H1 (cell line): ENCODE measurements at places on chromosomes 12 and 14.

GRCh38 chr14:91324606-91325575 lies 80.4 kb upstream of the GPR68 start:
- no peak for DNase-seq

- no peak for DNase-seq
Measured at GRCh38 chr12:27436768-27437167, 9.8 kb upstream of the SMCO2 start.

DNA sequence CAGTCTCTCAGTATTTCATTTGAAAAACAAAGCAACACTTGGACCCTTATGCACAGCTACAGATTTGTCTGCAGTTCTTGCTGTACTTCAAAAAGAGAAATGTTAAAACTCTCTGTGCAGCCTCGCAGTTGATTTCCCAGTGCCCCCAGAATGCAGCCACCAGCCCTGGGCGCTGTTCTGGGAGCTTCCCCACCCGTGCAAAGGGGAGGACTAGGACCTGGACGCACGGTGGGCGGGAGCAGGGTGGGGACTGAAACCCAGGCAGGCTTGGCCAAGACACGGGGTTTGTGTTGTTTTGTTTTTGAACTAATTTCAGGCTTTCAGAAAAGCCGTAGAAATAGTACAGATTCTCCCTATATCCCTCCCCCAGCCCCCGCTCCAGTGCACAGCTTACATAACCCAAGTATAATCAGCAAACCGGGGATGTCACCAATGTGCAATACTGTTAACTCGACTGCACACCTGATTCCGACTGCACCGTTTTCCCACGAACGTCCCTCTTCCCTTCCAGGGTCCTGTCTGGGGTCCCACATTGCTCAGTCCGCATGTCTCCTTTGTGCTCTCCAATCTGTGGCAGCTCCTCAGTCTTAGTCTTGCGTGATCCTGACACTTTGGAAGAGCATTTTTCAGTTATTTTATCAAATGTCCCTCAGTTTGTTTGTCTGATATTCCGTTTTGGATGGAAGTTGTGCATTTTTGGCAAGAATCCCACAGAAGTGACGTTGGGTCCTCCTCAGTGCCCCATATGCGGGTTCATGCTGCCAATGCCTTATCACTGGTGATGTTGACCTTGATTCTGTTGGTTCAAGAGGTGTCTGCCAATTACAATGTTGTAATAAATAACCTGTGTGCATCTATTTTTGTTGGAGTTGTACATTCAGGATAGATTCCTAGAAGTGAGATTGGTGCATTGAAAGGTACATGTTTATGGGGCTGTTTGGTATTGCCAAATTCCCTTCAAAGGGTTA lies 95.9 kb downstream of the SETD3 start:
- no peak for DNase-seq

GRCh38 chr12:51601241-51601640 lies 10.2 kb downstream of the SCN8A start:
- DNase-seq, result no peak

DNA sequence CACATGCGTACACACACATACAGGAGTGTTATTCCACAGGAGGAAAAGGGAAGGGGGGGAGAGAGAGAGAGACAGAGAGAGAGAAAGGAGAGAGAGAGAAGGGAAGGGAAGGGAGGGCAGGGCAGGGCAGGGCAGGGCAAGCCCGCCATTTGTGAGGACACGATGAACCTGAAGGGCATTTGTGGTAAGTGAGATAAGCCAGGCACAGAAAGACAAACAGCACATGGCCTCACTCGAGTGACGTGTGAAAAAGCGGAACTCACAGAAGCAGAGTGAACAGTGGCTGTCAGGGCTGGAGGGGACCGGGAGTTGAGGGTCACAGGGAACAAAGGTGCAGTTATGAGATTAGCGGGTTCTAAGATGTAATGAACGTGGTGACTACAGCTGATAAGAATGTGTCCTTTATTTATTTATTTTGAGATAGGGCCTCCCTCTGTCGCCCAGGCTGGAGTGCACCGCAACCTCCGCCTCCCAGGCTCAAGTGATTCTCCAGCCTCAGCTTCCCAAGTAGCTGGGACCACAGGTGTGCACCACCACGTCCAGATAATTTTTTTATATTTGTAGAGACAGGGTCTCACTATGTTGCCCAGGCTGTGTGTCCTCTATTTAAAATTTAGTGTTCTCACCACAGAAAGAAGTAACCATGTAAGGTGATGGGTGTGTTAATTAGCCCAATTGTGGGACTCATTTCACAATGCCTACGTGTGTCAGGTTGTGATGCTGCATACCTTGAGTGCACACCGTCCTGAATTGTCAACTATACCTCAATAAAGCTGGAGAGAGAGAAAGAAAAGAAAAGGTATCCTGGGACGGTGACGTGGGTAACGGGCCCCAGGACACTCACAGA lies 18.7 kb upstream of the FBRSL1 start:
- no peak for DNase-seq

DNA sequence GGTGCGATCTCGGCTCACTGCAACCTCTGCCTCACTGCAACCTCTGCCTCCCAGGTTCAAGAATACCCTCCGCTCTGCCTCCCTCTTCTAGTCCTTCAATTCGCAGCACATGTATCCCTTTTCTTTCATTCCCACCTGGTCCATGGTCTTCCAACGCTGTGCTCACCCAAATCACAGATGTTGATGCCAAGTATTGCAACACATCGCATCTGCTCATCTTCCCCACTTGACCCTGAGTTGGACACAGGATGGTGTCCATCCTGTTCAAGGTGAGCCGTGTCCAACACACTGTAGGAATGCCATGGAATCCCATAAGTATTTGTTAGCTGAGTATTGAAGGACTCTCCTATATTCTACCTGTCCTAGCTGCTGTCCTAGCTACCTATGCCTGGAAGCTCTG lies 50.6 kb upstream of the ETV6 start:
- no peak for DNase-seq

- DNase-seq, result no peak
Measured at GRCh38 chr14:37202812-37203211, 5.1 kb downstream of the MIPOL1 start.

- no peak for DNase-seq
Measured at GRCh38 chr12:1842905-1843640, 22.7 kb downstream of the LRTM2 start.

GRCh38 chr14:58354808-58355207 lies 40.9 kb upstream of the TOMM20L start:
- DNase-seq, result no peak

- no peak for DNase-seq
Measured at GRCh38 chr14:38758661-38759060, 344.4 kb downstream of the SEC23A start.

GRCh38 chr12:110930348-110931314 lies 10.3 kb upstream of the MYL2 start:
- peak; percentile 20 for DNase-seq

- DNase-seq, result no peak
Measured at GRCh38 chr12:52444647-52445595, 7.0 kb downstream of the KRT6B start.

- no peak for DNase-seq
Measured at GRCh38 chr14:96390965-96391292, 999 bp upstream of the AK7 start.

DNA sequence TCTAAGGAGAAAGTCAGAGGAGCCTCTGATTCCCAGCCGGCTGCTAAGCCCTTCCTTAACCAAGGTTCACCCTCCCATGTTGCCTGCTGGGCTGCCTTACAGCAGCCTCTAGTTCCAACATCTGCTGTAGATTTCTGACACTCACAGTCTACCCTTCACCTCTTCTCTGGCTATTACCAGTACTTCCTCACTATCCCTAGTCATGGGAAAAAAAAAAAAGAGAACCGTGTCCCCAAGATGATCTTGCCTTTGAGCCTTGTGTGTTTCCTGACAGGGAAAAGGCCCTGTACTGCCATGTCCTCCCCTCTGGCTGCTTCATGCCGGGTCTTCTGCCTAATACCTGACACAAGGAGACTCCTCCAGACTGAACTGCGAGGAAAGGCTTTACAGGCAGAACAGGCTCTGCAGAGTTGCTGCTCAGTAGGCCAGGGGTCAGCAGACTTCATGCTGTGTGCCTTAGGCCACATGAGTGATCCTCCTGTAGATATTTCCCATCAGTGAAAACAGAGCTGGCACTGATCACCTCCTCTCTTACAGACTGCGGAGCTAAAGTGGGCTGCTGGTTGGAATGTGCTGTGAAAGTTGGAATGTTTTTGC lies 46.8 kb downstream of the PRKCH start:
- no peak for DNase-seq

DNA sequence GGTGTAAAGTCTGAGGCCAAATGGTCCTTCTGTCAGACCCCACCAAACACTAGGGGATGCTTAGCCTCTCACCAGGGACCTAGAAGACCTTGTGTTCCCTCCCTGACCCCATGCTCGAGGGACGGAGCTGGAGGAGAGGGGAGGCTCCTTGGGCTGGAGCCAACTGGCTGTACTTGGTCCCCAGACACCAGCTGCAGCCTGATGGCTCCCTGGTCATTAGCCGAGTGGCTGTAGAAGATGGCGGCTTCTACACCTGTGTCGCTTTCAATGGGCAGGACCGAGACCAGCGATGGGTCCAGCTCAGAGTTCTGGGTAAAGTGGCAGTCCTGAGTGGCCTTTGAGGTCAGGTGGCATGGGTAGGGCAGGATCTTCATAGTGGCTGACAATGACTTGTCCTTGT lies 29.0 kb downstream of the PAPLN start:
- no peak for DNase-seq

DNA sequence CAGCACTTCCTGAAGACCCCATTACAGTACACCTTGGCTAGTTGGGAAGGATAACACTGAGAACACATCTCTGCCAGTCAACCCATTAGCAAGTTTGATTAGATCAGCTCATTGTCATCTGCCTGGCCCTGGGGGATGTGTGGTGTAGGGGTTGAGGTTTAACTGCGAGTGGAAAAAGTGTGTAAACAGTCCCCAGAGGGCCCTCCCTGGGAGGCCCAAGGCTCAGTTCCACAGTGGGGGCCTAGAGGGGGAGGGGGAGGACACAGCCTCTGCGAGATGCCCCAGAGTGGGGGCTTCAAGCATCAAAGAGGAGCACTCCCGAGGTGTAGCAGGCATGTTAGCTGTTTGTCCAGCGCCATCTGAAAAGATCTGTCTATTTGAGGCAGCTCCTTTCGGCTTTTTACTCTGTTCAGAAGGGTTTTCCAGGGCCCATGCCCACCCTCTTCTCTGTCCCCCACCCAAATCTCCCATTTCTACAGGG lies 344 bp downstream of the LPAR5 start:
- DNase-seq, result no peak

DNA sequence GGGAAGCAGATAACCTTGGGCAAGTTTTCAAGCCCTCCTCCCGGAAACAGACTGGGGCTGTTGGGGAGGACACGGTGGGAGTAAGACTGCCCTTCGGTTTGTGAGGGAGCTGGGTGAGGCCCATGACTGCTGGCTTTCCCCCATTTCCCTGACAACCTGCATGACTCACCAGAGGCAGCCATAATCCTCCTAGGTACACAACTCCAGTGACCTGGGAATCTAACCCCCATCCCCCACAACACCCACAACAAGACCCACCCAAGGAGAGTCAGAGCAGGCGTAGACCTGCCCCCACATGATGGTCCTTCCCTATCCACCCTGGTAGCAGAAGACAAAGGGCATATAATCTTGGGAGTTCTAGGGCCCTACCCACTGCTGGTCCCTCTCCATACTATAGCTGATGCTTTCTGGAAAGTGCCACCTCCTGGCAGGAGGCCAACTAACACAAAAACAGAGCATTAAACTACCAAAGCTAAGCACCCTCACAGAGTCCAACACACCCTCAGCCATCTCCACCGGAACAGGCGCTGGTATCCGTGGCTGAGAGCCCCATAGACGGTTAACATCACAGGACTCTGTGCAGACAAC lies 14.8 kb downstream of the DDX24 start:
- no peak for DNase-seq

- no peak for DNase-seq
Measured at GRCh38 chr12:52234223-52234810, 1.3 kb downstream of the KRT7 start.

DNA sequence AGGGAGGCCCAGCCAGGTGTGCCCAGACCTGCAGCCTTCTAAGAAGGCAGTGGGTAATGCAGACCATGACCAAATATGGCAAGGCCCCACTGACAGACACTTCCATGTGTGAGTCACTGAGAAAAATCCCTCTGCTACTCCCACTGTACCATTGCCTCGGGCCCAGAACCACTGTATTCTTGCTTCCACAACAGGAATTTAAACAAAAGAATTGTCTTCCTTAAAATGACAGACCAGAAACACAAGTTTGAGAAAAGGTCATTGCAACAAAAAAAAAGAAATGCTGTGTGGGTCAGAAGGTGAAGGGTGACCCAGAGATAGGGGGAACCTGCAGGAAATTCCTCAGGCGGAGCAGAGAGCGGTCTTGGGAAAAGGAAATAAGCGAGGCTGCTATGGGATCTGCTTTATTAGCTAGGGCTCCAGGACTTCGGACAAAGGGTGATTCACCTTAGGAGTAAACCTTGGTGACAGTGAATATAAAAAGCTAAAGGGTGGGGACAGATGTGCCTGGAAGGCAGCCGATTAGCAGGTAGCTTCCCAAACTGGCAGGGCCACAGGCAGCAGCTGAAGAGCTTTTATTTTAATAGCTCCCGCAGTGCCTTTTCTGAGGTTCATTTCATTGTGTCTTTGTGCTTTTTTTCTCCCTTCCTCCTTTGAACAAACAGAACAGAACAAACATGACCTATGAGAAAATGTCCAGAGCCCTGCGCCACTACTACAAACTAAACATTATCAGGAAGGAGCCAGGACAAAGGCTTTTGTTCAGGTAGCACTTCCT lies 185.3 kb upstream of the BCL2L14 start:
- no peak for DNase-seq

DNA sequence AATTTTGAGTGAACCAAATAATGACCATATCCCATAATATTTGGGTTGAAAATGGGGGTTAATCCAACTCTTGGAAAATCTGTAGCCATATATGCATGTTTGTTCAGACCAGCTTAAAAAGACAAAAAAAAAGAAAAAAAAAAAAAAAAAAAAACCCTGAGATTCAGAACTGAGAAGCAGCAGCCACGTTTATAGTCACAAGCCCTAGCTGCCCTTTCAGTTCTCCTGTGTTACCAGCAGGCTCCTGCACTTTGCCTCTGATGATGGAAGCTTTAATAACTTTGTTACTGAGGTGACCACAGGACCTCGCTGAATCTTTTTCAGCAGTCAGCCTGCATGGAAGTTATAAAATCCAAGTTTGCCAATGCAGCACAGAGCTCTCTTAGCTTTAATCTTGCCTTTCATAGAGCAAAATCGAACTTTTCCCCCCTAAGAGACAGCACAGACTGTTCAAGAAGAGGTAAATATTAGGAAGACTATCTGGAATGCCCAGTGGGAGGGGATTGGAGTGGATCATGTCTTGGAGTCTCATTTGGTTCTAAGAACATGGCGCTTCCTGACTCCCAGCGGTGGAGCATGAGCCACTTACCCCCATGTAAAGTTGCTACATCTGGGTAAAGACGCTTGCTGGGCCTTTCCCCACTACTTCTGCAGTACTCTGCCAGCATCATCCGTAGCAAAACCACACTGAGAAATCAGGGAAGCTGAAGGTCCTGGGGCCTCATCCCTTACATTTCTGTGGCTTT lies 20.6 kb downstream of the GNG2 start:
- DNase-seq, result no peak
